Choroid plexus epithelial cell (primary cell): ENCODE measurements at places on chromosomes 11 and 22.

- DNase-seq = no peak
Measured at GRCh38 chr11:788953-789940, 643 bp downstream of the CEND1 start.

DNA sequence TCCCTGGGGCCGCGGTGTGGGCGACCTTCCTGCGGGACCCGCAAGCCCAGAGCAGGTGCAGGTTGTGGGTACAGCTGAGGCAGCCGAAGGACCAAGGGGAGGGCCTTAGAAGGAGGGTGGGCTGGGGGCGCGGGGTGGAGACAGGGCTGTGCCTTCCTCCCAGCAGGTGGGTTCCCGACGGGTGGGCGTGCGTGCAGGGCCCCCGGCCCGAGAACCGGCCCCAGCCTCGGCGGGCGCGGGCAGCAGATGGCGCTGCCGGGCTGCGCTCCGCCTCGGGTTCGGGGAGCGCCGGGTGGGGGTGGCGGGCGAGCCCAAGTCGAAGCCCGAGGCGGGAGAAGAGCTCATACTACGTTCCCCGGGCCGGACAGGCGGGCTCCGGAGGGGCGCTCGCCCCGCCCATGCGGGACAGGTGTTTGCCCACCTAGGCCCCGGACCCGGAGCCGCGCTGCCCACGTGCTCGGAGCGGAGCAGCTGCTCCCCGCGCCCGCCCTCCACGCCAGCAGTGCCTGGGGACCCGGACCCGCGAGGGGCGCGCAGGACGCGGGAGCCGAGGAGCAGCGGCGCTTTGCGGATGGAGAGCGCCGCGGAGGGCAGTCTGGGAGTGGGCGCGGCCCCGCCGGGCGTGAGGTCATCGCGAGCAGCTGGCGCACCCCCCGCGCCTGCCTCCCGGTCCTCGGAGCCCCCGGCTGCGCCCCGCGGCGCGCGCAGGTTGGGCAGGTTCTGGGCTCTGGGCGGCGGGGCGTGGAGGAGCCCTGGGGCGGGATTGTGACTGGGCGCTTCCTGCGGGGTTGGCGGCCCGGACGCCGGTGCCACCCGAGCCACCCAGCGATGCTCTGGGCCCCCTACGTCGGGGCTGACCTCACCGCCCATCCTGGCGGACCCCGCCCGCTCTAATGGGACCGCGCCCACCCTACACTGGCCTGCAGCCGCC lies 25.3 kb downstream of the DUSP8 start:
- DNase-seq = peak; percentile 25

DNA sequence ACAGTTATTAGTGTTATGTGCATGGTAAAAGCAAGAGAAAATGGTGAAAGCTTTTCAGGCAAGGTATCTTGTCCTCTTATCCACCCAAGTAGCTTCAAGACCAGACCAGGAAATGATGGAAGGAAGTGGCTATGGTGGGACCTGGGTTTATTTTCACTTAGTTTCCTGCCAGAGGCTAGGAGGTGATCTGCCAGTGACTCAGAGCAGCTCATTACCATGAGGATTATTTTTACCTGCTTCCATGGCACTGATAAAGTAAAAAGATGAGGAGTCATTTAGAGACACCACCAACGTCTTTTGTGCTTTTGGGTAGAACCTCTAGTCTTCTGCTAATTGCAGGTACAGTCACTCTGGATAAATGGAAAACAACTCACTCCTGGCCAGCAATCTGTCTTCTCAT lies 339.9 kb upstream of the KIRREL3 start:
- DNase-seq = no peak

GRCh38 chr22:41407433-41407832 lies 25.7 kb downstream of the TEF start:
- DNase-seq = no peak

- no peak for DNase-seq
Measured at GRCh38 chr11:119338965-119339588, 1.6 kb downstream of the C1QTNF5 start.
